PC-9 (cell line): ENCODE measurements at places on chromosomes 3 and 15. TPM values are rescaled to one million over a fixed set of nuclear protein-coding genes. Genes with fewer than 3 reads are reported as not detected.

GRCh38 chr3:185236969-185237368 is 16.9 kb downstream of the EHHADH start:
- no peak for DNase-seq

- DNase-seq = no peak
Observed at GRCh38 chr3:187264911-187265310, 26.6 kb downstream of the MASP1 start.

- DNase-seq = no peak
Observed at GRCh38 chr3:105360003-105360402, 6.7 kb upstream of the ALCAM start.

GRCh38 chr15:99268431-99268830 is 17.1 kb downstream of the LRRC28 start:
- DNase-seq = no peak

DNA sequence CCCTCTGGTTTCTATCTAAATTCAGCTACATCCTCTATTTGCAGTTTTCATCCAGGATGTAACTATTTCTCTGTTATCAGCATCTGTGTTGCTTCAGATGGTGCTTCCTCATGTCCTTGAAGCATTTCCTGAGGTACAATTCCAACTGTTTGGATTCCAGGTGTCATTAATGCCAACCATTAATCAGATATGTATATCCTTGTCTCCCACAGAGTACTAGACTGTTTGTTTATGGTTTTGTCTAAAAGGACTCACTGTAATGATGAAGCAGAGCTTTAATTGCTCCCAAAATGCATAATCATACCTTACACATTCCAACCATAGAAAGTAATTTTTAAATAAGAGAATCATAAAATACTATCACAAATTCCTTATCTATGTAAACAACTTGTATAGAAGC is 288.5 kb upstream of the MME start:
- DNase-seq = no peak

- DNase-seq = no peak
Observed at GRCh38 chr3:185423178-185423577, 60.2 kb downstream of the MAP3K13 start.

DNA sequence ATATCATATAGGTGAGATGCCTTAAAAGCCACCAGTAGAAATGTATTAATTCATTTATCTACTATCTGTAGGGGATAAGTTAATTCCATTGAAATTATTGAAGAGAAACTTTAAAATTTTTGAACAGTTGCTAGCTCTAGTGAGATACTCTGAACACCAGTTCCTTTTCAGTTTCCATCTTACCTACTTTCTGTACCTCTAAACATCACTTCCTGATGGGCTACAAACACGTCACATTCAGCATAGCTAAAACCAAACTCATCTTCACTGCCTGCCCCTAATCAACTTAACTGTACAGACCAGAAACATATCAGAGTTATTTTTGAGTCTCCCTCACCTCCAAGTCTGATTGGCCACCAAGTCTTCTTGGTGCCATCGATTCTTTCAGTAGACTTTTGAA is 88.9 kb downstream of the FEZF2 start:
- DNase-seq = no peak

DNA sequence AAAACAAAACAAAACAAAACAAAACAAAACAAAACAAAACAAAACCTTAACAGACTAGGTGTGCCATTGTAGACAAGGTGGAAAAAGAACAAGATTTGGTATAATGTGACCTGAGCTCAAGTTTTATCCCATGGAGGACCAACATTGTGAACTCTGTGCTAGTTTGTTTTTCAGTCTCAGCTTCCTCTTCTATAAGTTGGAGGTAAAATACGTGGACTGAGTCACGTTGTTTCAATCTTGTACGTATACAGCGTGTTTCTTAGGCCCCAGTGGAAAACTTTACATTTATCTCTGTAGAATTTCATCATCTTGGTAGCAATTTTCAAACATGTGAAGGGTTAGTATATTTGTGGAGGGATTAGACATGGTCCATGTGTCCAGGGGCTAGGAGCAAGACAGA is 261.6 kb downstream of the CD47 start:
- DNase-seq = no peak

DNA sequence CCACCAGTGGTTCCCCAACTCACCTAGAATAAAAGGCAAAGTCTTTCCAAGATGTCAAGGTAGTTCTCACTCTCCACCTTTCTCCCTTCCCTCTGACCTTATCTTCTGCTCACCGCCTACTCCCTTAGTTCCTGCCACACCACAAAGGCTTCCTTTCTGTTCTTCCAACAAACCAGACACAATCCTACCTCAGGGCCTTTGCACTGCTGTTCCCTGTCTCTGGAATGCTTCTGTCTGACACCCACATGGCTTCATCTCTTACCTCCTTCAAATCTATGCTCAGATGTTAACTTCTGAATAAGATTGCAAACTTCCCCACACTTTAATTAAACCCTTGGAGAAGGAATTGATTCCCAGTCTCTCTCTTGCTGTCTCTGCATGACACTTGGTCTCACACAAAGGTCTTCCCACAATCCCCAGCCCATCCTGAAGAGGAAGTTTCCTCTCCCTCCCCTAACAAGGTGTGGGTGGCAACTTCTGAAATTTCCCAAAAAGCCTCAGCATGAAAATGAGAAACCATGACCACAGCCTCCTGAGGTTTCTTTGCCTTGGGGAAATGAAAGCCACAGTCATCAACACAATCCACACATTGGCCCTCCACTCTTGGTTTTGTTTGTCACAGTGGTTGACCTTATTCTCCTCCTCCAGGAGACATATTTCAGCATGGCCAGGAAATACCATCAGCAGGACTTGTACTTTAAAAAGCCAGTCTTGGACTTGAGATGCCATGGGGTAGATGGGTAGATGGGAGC is 3.0 kb upstream of the RYK start:
- DNase-seq = no peak

- DNase-seq = peak; percentile 95
Observed at GRCh38 chr3:48222616-48223513, at the start of gene CAMP. TSS of gene CAMP (plus strand) at chr3:48223495. CDS start at chr3:48223512, 17 bp downstream.

DNA sequence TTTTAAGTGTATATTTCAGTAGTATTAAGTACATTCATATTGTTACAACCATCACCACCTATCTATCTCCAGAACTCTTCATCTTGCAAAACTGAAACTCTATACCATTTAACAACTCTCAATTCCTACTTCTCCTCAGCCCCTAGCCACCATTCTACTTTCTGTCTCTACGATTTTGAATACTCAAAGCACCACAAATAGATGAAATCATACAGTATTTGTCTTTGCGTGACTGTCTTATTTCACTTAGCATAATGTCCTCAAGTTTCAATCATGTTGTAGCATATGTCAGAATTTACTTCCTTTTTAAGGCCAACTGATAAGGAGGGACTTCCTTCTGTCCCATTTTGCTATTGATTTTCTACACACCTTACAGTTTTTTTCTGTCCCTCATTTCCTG is 593.3 kb downstream of the FHIT start:
- DNase-seq = no peak

DNA sequence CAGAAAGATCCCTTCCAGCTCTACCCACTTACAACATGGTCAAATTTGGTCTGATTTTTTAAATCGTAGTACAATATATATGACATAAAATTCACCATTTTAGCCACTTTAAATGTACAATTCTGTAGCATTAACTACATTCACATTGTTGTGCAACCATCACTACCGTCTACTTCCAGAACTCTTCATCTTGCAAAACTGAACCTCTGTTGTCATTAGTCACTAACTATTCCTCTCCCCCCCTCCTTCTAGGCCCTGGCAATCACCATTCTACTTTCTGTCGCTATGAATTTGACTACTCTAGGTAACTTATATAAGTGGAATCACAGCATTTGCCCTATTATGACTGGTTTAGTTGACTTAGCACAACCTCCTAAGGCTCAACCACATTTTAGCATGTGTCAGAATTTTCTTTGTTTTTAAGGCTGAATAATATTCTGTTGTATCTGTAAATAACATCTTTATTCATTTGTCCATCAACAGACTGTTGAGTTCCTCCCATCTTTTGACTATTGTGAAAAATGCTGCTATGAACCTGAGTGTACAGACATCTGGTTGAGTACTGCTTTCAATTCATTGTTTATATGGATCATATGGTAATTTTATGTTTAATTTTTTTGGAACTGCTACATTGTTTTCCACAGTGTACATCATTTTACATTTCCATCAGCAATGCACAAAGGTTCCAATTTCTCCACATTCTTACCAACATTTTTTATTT is 35.5 kb upstream of the CCR2 start:
- DNase-seq = no peak

GRCh38 chr3:64444490-64445108 is 219.3 kb upstream of the PRICKLE2 start:
- DNase-seq = no peak

DNA sequence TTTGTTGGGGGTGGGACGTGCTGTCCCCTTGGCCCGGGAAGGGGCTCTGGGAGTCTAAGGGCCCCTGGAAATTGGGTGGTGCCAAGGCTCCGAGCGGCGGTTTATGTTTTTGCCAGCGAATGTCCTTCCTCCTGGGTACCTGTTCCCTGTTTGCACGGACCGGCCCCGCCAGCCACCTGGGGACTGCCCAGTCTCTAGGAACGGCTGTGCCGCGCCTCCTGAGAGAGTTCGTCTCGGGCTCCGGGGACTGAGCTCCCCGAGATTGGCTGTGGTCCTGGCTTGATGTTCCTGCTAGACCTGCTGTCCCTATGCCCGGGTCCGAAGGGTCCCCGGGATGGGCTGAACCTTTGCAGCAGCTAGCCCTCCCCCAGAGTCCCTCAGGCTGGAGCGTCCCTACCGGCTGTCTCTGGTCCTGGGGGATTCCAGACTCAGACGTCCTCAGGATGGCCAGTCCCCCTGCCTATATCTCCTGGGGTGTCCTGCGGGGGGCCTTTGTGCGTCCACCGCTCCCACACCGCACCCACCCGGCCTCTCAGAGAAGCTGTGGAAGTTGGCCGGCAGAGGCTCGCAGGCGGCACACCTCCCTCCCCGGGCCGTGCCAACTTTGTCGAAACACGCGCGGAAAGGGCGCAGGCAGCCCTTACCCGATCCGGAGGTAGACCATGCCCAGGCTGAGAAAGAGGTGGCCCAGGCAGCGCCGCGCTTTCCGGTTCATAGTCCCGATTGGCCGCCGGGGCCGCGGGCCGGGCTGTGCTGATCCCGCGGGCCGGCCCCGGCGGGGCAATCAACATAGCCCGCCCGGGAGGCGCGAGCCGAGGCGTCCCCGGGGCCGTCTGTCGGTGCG is 547 bp downstream of the WNT7A start:
- peak; percentile 62 for DNase-seq

- no peak for DNase-seq
Observed at GRCh38 chr3:155302481-155302880, 9.0 kb upstream of the STRIT1 start.

GRCh38 chr3:114649331-114649730 is 355.5 kb downstream of the TIGIT start:
- no peak for DNase-seq

DNA sequence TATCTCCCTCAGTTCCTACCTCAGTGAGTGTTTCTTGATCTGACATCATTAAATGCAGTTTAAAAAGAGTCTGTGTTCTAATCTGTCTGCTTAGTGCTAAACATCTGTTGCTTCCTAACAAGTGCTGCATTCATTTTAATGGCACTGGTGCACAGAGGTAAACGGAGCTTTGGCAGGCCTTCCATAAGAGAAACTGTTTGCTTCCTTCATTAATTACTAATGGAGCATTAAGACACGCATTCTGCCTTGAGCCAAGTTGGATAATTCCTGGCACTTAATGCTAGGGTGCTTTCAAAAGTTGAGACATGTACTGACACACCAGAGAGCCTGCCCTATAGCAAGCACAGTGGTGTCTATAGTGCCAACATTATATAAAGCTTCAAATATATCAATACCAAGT is 34.7 kb downstream of the SCG5 start:
- no peak for DNase-seq

The KCNAB1 gene
- 1.4 and 3.3 TPM in 2 replicates for total RNA-seq

The CCR1 gene
- 0.28 TPM in 1 of 2 replicates, not detected in the other for total RNA-seq

The ADPGK gene
- total RNA-seq = 40.3 and 48.6 TPM in 2 replicates

The ARGFX gene
- total RNA-seq = not detected in 2 replicates

The CCR8 gene
- total RNA-seq = not detected in 2 replicates

The LRRC49 gene
- total RNA-seq = 6.2 and 6.3 TPM in 2 replicates

The DVL3 gene
- total RNA-seq = 101 and 108 TPM in 2 replicates

The FMN1 gene
- total RNA-seq = 19.6 and 25.8 TPM in 2 replicates
